ENCODE measurements at places on chromosomes 7 and 10. TPM values are rescaled to one million over a fixed set of nuclear protein-coding genes. Genes with fewer than 3 reads are reported as not detected.

- no peaks in the 10 kb centered on the region for H3K4me1 ChIP-seq
- H3K27me3 ChIP-seq: no peaks in the 10 kb centered on the region
- H3K36me3 ChIP-seq: no peaks in the 10 kb centered on the region
- H3K27ac ChIP-seq: no peak overlapping the region
These were observed 38.0 kb downstream of the USP6NL start for GRCh38 chr10:11573497-11573896.

AEBP1 gene
- 856 TPM for total RNA-seq

DNA sequence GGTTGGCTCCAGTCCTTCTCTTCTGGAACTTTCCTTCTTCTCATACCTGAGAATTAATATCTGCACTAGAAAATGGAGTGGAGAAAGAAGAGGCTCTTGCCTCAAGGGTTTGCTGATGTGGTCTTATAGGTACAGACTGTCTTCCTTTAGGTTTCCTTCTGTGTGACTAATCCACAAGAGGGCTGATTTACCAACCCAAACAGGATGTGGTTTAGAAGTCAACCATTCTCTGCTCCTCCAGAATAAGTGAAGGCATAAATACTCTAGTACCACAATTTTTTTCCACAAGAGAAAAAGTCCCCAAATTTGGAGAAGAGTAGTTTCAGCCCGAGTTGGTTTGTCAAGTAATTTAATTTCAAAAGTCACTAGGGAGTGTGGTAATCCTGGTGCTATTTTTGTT lies 85.8 kb downstream of the NRP1 start:
- no peaks in the 10 kb centered on the region for H3K27me3 ChIP-seq
- H3K27ac ChIP-seq: no peak overlapping the region
- no peak overlapping the region for H3K4me3 ChIP-seq
- H3K4me1 ChIP-seq: no peaks in the 10 kb centered on the region
- H3K36me3 ChIP-seq: peaks cover 1% of the 10 kb centered on the region

DNA sequence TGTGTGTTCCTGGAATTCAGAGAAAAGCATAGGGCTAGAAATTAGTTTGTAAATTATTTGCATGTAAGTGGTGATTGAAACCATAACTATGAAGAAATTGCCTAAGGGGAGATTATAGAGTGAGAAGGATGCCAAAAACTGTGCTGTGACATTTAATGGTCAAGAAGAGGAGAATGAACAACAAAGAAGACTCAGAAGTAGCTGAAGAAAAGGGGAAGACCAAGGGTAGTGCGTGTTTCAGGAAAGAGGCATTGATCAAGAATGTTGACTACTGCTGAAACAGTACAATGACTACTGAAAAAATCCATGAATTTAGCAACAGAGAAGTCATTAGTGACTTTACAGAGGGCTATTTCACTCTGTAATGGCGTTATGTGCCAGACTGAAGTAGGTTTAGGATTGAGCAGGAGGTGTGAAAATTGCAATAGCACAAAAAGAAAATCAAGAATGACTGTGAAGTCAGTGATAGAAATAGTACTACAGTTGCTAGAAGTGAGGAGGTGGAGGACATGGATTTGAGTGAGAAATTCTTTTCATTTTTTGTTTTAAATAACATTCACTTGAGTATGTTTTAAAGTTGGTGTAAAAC lies 28.9 kb upstream of the SAMD9L start:
- DNase-seq: no peak
- no peaks in the 10 kb centered on the region for H3K36me3 ChIP-seq
- H3K4me3 ChIP-seq: no peak overlapping the region
- no peak overlapping the region for H3K27ac ChIP-seq
- no peaks in the 10 kb centered on the region for H3K27me3 ChIP-seq

ECHDC3 gene
- 7.3 TPM for total RNA-seq

GRCh38 chr7:108451296-108451848 lies 4.9 kb downstream of the NRCAM start:
- DNase-seq: no peak
- no peaks in the 10 kb centered on the region for H3K36me3 ChIP-seq
- H3K4me1 ChIP-seq: no peaks in the 10 kb centered on the region
- no peaks in the 10 kb centered on the region for H3K27me3 ChIP-seq

DNA sequence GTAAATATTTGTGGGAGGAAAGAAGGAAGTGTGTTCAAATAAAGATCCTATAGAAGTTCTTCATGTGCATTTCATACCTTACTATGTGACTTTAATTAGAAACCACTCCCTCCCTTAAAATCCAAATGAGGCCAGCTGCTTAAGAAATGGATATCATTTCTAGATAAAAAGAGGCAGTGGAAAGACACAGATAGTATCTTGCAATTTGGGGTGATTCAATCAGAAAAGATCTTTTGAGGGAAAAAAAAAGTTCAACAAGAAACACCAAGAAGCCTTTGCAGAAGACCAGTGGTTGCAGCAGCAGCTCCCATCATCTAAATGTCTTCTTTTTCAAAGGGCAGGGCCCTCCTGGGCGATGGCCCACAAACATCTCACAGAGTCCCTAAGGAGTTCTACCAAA lies 200.1 kb downstream of the LRRN3 start:
- H3K36me3 ChIP-seq: no peaks in the 10 kb centered on the region
- no peak overlapping the region for H3K4me3 ChIP-seq
- no peak for DNase-seq
- H3K4me1 ChIP-seq: no peaks in the 10 kb centered on the region

DNA sequence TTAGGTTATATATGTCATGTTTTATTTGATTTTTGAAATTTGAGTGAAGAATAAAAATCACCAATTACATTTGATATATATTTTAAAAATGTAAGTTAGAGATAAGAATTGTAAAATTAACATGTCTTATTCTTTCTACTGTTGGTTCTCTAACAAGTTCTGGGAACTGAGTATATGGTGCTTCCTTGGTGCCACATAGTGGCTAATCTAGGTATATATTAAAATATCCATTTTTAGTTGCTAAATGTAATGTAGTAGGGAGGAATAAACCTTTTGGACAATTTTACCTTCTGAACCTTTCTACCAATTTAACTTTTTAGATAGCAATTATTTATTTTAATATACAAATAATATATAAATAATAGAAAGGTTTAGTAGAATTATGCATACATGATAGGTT lies 17.5 kb downstream of the CFAP69 start:
- H3K27ac ChIP-seq: no peak overlapping the region
- no peaks in the 10 kb centered on the region for H3K36me3 ChIP-seq
- H3K4me1 ChIP-seq: peaks cover 4% of the 10 kb centered on the region
- no peak overlapping the region for H3K4me3 ChIP-seq
- H3K27me3 ChIP-seq: no peaks in the 10 kb centered on the region

GRCh38 chr7:153518201-153518984 lies 533.8 kb upstream of the DPP6 start:
- H3K4me1 ChIP-seq: no peaks in the 10 kb centered on the region
- no peaks in the 10 kb centered on the region for H3K36me3 ChIP-seq
- DNase-seq: no peak
- peaks cover 2% of the 10 kb centered on the region for H3K27me3 ChIP-seq

GRCh38 chr7:106216923-106217542 lies 67.8 kb downstream of the NAMPT start:
- H3K27me3 ChIP-seq: no peaks in the 10 kb centered on the region
- peak; percentile 91 for DNase-seq

DNA sequence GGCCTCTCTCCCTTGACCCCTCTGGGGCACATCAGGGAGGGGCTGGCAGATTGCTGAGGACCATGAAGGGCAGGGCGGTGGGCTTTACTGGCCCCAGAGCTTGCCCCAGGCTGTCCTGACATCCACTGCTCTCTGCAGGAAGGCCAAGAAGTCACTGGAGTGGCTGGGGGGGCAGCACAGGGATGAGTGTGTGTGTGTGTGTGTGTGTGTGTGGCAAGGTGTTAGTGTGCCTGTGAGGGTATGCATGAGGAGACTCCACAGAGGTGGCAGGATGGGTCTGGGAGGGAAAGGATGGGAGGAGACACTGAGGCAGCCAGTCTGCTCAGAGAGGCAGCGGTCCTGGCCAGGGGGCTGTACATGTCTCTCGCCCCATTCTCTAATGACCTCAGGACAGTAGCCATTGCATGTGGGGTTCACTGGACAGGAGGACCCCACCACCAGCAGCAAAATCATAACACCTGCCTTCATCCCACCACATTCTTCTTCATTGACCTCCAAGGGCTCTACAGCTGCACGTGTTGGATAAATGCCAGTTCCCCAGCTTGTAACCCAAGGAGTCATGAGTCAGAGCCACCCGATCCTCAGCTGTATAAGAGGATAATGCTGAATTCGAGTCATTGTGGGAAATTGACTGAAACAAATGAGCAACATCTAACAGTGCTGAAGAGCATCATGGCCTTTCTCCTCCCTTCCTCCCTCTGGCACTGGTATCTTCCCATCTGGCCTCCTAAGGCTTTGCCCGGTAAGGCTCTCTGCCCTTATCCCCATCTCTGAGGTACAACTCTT lies 720.5 kb downstream of the GRID1 start:
- H3K27ac ChIP-seq: no peak overlapping the region
- H3K27me3 ChIP-seq: no peaks in the 10 kb centered on the region

DNA sequence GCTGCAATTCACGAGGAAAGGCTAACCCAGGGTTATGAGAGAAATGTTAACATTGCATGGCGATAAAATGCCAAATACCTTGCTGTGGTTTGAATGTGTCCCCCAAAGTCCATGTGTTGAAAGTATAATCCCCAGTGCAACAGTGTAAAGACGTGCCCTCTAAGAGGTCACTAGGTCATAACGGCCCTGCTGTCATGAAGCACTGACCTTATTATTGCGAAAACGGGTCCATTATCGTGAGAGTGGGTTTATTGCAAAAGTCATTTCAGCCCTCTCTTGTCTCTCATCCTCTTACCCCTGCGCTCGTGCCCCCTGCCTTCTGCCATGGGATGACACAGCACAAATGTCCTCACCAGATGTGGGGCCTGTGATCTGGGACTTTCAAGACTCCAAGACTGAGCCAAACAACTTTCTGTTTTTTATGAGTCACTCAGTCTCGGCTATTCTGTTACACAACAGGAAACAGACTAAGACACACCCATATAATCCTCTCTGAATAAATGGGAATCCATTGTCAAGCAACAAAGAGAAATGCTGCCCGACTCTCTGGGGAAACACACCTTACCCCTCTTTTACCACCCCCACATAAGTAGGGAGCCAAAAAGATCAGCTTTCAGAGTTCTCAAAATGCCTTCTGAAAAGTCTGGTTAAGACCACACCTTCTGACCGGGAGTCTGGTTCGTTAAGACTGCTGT lies 73.1 kb upstream of the UCN3 start:
- no peak overlapping the region for H3K27ac ChIP-seq
- no peaks in the 10 kb centered on the region for H3K36me3 ChIP-seq
- DNase-seq: no peak
- H3K27me3 ChIP-seq: no peaks in the 10 kb centered on the region

- H3K27me3 ChIP-seq: no peaks in the 10 kb centered on the region
- no peaks in the 10 kb centered on the region for H3K36me3 ChIP-seq
- H3K4me3 ChIP-seq: no peak overlapping the region
- no peak for DNase-seq
- H3K4me1 ChIP-seq: no peaks in the 10 kb centered on the region
- no peak overlapping the region for H3K27ac ChIP-seq
These were observed 44.1 kb downstream of the CUL2 start for GRCh38 chr10:35046074-35046473.

GTF2IRD2 gene
- 25.6 TPM for total RNA-seq

- no peaks in the 10 kb centered on the region for H3K4me1 ChIP-seq
- H3K27ac ChIP-seq: no peak overlapping the region
- no peaks in the 10 kb centered on the region for H3K27me3 ChIP-seq
- no peak for DNase-seq
- no peak overlapping the region for H3K4me3 ChIP-seq
- H3K36me3 ChIP-seq: no peaks in the 10 kb centered on the region
These were observed 27.0 kb downstream of the ANXA8 start for GRCh38 chr10:47456794-47457527.

GRM3 gene
- total RNA-seq: not detected

- no peaks in the 10 kb centered on the region for H3K4me1 ChIP-seq
- H3K4me3 ChIP-seq: no peak overlapping the region
- no peak for DNase-seq
- H3K36me3 ChIP-seq: no peaks in the 10 kb centered on the region
These were observed 3.8 kb downstream of the NFE2L3 start for GRCh38 chr7:26155531-26156375.

FAM237B gene
- not detected for total RNA-seq

All from aorta (tissue), 5 donors.